Coronary artery (tissue), 2 donors: ENCODE measurements at places on chromosomes 2 and 18.

- DNase-seq, result no peak
Measured at GRCh38 chr18:69567813-69568488, 167.3 kb downstream of the DOK6 start.

DNA sequence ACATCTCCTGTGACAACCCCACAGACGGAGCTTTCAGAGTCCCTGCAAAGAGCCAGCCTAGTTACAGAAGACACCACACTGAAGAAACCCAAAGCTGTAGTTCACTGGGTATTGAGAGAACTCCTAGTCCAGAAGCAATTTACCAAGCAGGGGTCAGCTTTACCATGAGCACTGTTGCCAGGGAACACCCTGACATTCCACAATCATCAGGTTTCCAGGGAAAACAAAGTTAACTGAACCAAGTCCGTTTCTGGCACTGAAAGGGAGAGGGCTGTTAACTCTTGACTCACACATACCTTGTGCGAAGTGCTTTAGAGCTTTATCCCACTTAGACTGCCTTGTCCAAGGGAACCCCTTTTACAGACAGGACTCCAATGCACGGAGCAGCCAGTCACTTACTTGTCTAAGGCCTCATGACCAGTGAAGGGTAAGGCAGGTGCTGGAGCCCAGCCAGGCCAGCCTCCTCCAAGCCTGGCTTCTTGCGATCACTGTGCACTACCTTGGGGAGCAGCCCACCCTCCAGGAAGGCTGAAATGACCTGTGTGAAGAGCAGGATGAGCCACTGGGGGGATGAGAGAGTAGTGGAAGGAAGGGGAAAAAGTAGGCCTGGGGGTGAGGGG lies 53.9 kb downstream of the REEP1 start:
- DNase-seq, result no peak

DNA sequence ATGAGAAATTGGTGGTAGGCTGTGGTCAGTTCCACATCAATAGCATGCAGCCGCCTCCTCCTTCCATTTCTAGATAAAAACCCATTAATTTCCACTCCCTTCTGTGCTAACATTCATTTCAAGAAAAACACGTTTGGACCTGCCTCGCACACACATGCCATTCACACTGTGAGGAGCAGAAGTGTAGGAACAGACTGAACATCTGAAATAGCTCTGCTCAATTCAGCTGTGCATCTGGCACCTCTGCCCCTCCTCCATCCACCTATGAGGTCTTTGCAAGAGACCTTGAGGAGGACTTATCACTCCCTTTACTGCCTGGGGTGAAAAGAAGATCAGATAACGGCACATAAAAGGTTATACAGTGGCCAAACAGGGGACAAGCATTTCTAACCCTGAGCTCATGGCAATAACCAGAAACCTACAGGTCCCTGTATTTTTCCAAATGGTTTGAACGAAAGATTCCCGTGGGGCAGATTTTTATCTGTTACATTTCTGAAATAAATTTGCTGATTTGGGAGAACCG lies 30.8 kb upstream of the LRP2 start:
- DNase-seq, result no peak

DNA sequence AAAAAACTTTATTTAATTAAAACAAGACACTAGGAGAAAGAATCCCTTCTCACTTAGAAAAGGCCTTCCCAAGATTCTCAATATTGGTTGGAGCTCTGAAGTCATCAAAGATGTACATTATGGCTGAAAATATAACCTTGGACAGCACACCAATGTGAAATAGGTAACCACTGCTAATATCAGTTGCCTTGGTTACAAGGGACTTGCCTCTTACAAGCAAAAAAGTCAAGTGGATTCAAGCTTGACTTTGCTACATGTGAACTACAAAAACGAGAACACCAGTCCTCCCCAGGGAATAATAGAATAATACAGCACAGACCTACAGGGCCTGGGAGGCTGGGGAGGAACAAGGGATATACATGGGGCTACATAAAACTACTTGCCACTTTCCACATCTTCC lies 46.1 kb downstream of the NABP1 start:
- no peak for DNase-seq

GRCh38 chr2:24510771-24511170 lies 19.7 kb downstream of the NCOA1 start:
- no peak for DNase-seq

- DNase-seq, result no peak
Measured at GRCh38 chr2:155054712-155055111, 356.2 kb downstream of the KCNJ3 start.

DNA sequence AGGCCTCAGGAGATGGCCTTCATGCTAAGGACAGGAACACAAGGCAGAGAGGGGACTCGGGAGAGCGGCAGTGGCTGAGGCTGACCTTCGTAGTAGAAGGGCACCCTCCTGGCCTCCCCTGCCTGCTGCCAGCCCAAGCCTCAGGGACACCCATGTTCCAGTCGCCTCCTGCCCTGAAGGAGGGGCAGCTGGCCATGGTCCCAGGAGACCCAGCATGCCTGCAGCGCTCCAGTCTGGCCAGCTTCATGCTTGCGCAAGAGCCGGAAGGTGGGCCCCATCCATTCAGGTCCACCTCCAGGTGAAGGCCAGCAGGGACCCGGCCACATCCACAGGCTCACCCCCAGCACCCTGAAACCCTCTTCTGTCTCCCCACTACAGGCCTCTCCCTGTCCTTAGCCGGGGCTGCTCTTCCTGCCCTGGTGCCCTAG lies 35.0 kb downstream of the BIN1 start:
- DNase-seq, result no peak

GRCh38 chr18:52287151-52287550 lies 52.8 kb upstream of the DCC start:
- DNase-seq, result no peak

- DNase-seq, result peak; percentile 74
Measured at GRCh38 chr2:26245231-26245732, 543 bp downstream of the HADHB start.

DNA sequence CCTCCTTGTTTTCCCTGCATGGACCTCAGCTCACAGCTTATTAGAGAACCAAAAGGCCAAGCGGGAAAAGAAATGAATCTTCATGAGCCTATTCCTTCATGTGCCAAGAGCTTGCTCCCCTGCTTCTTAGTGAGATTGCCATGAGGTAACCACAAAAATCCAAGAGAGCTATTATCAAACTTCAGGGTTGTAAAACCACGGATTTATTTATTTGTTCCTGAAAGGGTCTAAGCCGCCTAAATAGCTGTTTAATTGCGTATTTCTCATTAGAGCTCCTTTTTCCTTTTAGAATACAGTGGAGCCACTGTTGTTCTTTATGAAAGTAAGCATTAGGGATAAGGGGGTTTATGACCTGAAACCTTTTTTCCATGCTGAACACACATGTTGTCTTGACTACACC lies 58.0 kb downstream of the SRD5A2 start:
- DNase-seq, result no peak

DNA sequence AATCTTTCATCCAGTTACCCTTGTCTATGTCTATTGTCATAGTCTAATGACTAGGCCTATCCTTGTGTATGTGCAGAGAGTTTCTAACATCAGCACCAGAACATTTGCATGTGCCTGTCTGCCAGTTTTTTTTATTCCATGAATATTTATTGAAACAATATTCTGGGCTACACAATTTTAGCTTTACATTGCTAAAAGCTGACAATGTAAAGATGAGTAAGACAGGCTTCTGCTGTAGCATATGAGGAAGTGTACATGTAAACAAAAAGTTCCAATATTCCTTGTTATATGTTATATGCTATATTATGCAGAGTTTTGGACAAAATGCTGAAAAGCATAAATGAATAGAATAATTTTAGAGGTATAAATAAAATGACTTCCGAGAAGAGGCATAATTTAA lies 357.7 kb downstream of the NYAP2 start:
- DNase-seq, result no peak

- no peak for DNase-seq
Measured at GRCh38 chr2:16756831-16757644, 91.4 kb upstream of the CYRIA start.

DNA sequence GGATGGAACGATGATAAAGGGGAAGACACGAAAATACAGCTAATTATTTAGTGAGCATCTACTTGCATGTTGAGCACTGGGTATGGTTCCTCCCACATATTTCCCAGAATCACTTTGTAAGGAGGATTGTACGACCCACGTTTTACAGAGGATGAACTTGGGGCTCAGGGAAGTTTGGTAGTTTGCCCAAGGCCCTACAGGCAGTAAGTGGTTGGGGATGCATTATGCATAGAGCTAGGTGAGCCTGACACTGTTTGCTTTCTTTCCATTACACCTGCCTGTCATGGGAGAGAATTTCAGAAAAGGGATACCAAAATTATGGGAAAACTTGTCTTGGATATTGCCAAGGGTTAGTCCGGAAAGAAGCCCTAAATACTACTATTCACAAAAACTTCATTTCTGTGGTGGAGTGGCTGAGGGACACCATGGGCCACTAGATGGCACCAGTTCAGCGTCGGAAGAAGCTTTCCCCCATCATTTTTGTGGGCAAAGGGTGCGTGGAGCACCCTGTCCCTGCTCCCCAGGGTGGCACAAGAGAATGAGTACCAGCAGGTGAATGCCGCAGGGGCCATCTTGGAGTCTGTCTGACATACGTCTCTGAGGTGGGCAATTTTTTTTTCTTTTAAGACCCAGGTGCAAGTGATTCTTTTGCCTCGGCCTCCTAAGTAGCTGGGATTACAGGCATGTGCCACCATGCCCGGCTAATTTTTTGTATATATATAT lies 23.5 kb upstream of the C18orf32 start:
- DNase-seq, result no peak

DNA sequence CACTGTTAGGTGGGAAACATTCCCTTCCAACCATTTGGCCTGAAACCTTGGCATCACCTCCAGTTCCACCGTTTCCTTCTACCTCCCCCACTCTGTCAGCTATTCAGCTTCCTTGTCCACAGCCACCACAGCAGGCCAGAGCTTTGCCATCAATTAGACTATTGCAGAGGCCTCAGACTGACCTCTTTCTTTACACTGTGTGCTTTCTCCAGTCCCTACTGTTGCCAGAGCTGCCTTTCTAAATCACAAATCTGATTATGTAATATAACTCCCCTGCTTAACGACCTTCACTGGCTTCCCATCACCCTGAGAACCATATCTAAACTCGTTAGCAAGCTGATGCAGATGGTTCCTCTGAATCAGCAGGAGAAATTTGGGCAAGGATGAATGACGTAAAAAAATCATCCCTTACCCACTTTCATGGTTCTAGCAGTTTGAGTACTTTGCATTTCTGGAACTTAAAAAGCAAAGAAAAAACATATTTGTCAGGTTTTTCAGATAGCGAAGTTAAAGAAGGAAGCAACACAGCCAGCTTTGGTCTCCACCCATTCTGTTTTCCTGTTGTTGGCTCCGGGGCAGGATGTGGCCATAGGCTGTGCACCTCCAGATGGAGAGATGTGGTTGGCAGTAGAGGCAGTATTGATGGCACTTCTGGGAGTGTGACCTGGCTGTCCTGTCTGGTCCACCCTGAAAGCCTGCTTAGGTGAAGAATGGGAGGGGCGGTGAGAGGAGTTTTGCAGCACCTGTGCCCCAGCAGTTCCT lies 422.1 kb downstream of the PARD3B start:
- DNase-seq, result no peak

DNA sequence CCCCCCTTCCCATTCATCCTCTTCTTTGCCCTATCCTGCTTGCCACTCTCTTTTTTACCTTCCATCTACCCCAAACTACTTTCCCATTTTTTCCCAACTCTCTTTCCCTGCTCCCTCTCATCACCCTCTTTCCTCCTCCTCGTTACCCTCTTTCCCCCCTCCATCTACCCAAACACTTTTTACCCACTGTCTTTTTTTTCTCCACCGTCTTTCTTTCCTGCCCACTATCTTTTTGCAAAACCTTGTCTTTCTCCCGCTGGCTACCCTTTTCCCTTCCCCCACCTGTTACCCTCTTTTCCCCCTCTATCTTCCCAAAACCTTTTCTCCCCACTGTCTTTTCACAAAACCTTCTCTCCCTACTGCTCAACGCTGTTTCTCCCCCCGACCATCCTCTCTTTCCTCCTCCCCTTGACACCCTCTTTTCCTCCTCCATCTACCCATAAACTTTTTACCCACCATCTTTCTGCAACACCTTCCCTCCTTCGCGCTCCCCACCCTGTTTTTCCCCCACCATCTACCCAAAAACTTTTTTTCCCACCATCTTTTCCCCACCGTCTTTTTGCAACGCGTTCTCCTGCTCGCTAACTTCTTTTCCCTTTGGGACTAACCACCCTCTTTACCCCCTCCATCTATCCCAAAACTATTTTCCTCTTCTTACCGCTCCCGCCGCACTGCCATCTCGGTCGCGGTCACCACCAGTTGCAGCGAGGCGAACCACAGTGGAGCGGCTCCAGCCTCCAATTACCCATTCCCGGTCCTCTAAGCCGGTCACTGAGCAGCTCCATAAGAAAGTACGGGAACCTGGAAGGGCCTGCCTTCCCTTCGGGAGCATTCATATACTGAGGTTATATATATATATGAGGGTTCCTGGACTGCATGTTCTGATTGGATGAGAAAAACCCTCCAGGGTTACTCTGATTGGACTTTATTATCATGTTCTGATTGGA lies 15.0 kb downstream of the CCDC74A start:
- no peak for DNase-seq

- DNase-seq, result no peak
Measured at GRCh38 chr18:379681-380330, 112.0 kb upstream of the THOC1 start.
